ENCODE measurements at places on chromosomes 1 and 21.

- no peak for ATAC-seq
Observed at GRCh38 chr1:110876748-110877341, 3.9 kb downstream of the CD53 start.

DNA sequence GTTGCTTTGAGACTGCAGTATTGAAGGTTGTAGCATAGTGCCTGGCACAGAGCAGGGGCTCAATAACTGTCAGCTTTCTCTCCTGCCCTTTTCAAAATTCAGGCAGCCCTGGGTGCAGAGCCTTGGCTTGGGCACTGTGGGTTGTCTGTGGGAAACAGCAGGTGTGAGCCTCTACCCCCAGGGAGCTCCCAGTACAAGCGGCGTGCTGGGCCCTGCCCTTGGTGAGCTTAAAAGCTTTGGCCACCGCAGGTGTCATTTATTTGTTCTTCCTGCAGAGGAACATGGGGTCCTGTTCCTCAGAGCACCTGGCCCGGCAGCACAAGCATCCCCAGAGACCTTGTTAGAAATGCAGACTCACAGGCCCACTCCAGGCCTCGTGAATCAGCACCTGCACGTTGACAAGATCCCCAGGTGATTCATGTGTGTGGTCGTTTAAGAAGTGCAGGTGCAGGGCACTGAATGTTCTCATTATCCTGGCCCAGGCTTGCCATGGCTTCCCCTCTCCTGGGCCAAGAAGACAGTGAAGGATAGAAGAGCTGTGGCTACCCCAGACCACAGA lies 29.9 kb upstream of the IGSF21 start:
- ATAC-seq = no peak

DNA sequence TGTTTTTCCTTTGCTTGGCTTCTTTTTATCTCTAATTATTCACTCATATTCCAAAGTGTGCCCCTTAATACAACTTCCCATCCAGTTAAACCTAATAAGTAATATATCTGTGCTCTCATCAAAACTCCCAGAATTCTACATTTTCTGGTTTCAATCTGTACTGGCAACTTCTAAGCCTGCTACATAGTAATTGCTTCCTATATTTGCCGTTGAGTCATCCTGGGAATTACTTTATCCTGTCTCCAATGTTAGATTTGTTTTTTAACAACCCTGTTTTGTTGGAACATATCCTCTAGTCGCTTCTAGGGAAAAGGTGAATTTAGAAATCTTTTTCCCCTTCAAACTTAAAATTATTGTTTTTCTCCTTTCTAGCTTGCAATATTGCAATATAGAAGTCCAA lies 620.5 kb upstream of the PKN2 start:
- ATAC-seq = peak; percentile 61

- ATAC-seq = no peak
Observed at GRCh38 chr21:29271927-29272333, 26.8 kb upstream of the BACH1 start.

DNA sequence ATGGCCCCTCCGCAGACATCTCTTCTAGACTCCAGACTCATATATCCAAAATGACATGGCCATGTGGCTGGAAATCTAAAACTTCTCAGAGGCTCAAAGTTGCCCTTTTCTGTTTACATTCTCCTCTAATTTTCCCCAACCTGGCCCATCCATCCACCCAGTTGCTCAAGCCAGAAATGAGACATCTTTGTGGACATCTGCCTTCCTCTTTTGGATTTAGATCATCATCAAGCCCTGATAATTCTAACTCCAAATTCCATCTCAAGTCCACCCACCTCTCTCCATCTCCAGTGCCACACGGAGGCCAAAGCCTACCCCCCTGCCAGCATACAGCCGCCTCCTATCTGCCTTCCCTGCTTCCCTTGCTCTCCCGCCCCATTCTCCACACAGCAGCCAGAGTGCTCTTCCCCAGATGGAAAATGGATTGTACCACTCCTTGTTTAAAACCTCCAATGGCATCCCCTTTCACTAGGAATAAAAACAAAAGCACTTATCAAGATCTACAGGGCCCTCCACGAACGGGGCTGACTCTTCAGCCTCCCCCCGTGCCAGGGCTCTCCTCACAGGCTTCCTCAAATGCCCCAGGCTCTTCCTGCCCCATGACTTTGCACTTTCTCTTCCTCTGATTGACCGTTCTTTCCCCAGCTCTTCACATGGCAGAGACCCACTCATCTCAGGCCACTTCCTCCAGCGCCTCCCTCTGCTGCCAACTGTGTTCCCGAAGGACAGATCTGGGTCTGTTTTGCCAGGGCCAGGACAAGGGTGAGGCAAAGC lies 40.1 kb downstream of the SYT6 start:
- ATAC-seq = no peak

DNA sequence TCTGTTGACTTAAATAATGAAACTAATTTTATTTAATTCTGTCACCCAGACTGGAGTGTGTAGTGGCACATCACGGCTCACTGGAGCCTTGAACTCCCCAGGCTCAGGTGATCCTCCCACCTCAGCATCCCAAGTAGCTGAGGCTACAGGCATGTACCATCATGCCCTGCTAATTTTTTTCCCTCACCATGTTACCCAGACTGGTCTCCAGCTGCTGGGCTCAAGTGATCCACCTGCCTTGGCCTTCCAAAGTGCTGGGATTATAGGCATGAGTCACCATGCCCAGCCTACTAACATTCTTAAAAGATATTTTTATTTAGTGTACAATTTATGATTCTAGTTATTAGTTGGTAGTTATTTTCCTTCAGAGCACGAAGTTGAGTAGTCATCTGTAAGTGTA lies 49.5 kb downstream of the NRDC start:
- no peak for ATAC-seq

DNA sequence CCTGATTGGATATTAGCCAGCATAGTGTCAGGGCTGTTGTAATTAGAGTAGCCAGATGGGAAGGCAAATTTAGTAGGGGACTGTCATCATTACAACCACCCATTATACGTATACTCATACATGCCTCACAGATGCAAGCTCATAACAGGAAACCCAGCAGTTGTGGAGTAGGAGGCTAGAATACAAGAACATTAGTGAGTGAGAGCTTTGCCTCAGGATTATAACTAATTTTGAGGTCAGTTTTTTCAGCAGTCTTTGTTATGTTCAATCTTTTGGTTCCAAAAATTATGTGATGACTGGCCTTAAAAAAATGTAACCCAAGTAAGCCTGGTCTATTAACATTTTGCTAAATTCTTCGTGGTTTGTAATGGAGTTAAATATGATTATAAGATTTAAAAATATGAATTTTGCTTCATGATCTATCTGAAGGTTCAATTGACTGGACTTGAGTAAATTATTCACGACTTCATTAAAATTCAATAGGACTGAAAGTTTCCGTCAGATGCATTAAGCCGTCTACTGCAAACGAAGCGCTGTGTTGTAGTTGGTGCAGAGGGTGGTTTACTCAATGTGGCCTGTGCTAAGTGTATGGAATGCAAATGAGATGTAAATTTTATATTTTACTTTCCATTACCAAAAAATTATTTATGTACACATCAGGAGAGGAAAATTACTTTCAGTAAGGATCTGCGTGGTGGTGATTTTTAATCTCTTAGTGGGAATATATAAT lies 48.8 kb downstream of the KCNK1 start:
- peak; percentile 85 for ATAC-seq

DNA sequence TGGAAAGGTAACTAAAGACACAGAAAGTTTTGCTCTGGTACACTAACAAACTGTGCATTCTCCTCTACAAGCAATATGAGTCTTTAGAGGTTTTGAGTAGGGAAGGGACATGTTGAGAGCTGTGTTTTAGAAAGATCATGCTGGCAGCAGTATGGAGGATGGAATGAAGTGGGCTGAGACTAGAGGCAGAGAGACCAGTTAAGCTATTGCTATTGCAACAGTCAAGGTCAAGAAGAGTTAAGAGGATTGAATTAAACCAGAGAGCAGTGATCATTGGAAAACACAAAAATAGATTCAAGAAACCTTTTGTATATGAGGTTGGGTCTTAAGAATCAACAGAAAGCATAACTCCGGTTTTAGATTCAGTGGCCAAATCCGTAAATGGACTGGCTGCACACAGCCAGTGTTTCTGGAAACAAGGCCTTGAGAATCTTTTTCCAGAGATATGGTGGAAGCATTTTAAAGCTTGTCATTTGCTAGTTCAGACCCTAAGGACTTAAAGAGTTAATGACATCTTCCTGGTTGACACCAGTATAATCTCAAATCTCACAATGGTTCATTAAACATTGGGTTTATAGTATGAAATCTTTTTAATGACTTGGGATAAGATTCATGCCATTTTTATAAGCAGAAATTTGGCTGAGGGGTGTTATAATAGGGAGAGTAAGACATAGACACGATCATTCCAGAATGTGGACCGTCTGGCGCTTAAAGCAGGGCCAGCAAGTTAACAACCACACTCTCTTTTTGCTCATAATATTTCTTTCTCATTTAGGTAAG lies 177.9 kb downstream of the NR5A2 start:
- ATAC-seq = no peak

DNA sequence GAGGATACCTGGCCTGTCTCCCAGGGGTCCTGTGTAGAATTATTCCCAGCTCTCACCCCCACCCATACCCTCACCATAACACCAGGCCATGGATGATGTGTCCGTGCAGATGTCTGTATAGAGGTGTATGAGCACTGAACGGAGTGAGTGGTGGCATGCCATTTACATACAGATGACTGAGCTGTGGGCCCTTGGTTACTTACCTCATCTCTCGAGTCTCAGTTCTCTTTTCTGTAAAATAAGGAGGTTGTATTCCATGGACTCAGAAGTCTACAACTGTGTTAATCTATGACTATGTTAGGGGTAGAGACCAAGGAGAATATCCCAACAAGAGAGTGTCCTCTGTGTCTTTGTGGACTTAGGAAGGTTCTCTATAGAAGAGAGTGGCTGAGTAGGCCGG lies 65.6 kb upstream of the CD1D start:
- no peak for ATAC-seq

GRCh38 chr1:236289492-236290131 lies 7.9 kb upstream of the ERO1B start:
- no peak for ATAC-seq

DNA sequence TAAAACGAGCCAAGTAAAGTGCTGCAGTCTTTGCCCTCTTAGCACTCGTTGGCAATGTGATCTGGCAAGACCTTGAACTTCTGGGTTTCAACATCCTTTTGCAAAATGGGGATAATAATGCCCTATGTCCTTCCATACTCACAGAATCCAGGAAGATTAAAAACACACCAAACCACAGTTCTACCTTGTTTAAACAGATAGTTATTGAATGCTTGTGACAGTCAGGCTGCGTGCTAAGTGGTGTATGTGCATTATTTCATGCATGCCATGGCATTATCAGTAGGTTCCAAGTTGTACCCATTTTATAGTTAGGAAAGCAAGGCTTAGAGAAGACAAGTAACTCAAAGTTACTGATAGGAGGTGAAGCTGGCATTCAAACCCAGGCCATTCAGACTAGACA lies 308.6 kb upstream of the PROX1 start:
- ATAC-seq = no peak

- no peak for ATAC-seq
Observed at GRCh38 chr1:150386592-150386991, 22.6 kb downstream of the RPRD2 start.

- no peak for ATAC-seq
Observed at GRCh38 chr1:204487256-204487615, 7.4 kb downstream of the PIK3C2B start.

- no peak for ATAC-seq
Observed at GRCh38 chr1:117719004-117719403, 113.2 kb downstream of the TENT5C start.

- ATAC-seq = no peak
Observed at GRCh38 chr1:153571706-153572105, 6.1 kb upstream of the S100A2 start.

GRCh38 chr1:228343191-228343661 lies 63.4 kb downstream of the TRIM11 start:
- no peak for ATAC-seq

GRCh38 chr1:67851800-67852199 lies 18.5 kb upstream of the GNG12 start:
- no peak for ATAC-seq

- ATAC-seq = no peak
Observed at GRCh38 chr1:195799016-195799415, 809.2 kb downstream of the KCNT2 start.

- peak; percentile 92 for ATAC-seq
Observed at GRCh38 chr1:189323091-189323490, 1154.6 kb downstream of the BRINP3 start.

- ATAC-seq = no peak
Observed at GRCh38 chr1:184158896-184159681, 107.6 kb downstream of the TSEN15 start.

GRCh38 chr1:161038523-161039153 lies at the start of gene TSTD1:
TSS of gene TSTD1 (minus strand) at chr1:161038964. CDS start at chr1:161038889, 75 bp downstream.
- peak; percentile 87 for ATAC-seq

GRCh38 chr1:236051242-236051791 lies 13.6 kb downstream of the NID1 start:
- no peak for ATAC-seq

DNA sequence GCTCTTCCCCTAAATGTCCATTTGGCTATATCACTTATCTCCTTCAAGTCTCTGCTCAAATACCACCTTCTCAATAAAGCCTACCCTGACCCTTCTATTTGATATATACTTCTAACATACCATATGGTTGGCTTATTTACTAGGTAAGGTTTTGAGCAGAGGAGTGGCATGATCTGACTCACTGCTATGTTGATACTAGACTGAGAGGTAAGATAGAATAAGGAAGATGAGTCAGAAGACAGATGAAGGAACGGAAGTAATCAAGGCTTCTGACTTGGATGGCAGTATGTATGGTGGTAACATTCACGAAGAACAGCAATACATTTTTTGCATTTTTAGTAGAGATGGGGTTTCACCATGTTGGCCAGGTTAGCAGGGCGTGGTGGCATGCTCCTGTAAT lies 4.8 kb upstream of the HRNR start:
- ATAC-seq = no peak

- peak; percentile 43 for ATAC-seq
Observed at GRCh38 chr1:85048296-85049064, at the start of gene MCOLN3. TSS of gene MCOLN3 (minus strand) at chr1:85048500. CDS start at chr1:85045360, 3,140 bp downstream.

GRCh38 chr1:54064299-54064698 lies 10.9 kb downstream of the TCEANC2 start:
- ATAC-seq = no peak

GRCh38 chr21:42452401-42453223 lies 43.4 kb downstream of the RSPH1 start:
- ATAC-seq = no peak

DNA sequence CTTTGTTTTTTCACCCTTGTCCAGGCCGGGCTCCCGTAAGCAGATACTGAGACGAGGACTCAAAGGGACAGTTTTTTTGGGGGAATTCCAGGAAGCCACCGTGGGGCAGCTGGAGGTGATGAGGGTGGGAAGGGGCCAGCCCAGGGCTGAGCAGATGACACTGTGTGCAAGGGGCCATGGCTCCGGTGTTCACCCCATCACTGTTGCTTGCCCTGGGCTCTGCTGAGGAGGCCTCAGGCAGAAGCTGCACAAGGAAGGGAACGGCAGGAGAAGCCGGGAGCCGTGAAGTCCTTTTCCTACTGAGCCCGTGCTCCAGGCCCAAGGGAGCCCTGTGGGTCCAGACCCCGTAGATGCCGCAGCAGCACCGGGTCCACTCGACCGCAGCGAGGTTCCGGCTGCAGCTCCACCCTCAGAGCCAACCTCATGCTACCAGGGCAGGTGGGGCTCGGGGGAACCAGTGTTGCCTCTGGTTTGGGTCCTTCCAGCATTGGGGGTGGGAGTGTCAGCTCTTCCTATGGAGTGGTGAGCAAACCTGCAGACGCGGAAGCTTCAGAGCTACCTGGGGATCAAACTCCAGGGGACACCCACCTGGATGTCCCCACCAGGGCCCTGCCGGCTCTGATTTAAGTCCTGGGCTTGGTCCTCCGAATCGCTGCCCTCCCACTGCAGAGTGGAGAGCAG lies 4.3 kb upstream of the CALML6 start:
- ATAC-seq = no peak

- ATAC-seq = peak; percentile 51
Observed at GRCh38 chr1:63073309-63074306, 248.8 kb upstream of the FOXD3 start.

GRCh38 chr1:170407138-170407537 lies 124.8 kb upstream of the GORAB start:
- peak; percentile 78 for ATAC-seq

All from SK-N-SH treated with all-trans-retinoic acid at 6 μM for 48 hours (cell line).